ENCODE measurements at places on chromosomes 6 and 20.

DNA sequence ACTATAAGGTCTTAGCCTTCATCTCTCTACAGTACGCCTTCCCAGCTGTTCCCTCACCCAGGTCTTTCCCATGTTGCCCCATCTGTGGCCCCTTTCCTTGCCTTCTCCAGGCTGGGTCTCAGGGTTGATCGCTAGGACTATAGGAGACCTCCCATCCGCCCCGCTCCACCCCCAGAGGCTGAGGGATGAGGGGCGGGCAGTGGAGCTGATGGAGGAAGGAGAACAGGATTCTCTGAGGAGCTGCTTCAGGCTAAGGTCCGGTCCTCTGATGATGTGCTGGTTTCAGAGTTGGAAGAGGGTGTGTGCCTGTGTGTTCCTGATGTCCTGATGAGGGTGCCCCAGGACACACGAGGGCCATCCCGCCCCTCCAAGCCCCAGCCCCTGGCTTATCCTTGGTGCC is 154.8 kb upstream of the QKI start:
- no peak for DNase-seq

DNA sequence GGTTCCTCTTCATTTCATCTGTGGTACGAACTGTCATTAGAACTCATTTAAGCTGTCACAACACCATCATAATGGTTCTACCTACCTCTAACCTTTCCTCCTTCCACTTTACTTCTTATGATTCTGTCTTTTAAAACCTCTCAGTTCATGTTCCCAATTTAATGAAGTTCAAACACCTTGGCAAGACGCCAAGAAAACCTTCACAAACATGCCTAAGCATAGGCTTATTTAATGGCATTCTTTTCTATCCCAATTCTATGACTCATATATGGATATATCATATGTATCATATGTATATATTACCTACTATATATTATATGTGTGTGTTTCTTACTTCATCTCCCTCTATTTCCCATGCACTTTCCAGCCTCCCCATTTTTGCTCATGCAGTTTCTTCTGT is 283.4 kb upstream of the TBX18 start:
- DNase-seq, result no peak

DNA sequence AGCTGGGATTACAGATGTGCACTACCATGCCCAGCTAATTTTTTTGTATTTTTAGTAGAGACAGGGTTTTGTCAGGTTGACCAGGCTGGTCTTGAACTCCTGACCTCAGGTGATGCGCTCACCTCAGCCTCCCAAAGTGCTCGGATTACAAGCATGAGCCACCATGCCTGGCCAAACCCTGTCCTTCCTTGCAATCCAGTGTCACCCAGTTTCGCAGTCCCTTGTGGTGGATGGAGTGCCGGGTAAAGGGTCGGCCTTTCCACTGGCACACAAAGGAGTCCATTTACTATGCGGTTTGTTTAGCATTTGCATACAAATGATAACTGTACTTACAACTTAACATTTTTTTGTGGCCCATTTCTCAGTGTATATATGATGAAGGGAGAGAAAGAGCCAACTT is 99.3 kb upstream of the TIAM2 start:
- DNase-seq, result no peak

DNA sequence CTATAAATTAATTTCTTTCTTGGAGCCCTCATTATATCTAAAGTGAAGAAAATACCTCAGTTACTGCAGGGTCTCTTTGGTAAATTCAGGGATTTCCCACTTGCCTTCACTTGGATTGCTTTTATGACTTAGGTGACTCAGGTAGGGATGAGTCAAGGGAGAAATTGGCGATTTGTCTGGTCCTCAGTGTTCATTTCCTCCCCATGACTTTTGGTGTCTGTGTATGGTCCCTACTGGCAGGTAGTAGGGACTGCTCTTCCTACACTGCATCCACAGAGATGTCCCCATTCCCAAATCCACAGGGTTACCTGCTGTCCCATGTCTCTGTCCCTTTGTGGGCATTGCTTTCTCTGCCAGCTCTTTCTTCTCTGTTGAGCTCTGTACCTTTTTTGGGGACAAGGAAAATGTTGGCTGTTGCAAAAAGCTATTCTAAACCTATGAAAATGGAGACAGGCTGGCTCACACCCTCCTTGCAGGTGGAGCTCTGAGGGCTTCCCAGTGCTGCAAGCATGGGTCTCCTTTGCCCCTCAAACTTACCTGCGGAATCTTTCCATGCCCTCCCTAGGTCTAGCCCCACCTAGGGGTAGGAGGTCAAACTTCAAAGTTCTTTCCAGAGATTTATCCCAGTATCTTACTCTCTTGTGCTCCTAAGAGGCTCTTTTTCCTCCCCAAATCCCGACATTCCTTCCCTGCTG is 211.9 kb downstream of the ZNF217 start:
- DNase-seq, result no peak

GRCh38 chr6:141969201-141969600 is 163.5 kb upstream of the GJE1 start:
- DNase-seq, result no peak

DNA sequence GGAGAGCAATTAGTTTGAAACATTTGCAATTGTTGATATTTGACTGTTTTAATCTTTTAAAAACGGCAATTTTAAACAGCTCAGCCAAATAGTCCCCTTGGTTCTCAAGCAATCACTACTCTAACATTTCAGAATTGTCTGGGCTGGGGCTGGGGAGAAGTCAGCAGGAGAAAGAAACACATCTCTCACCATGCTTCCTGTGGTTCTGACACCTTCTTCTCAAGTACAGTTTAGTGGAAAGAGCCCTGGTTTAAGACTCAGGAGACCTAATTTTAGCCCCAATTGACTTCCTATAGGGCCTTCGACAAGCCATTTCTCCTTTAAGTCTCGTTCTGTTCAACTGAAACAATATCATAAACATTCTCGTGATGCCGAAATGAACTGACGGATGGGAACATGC is 168.4 kb upstream of the CDYL start:
- DNase-seq, result no peak

DNA sequence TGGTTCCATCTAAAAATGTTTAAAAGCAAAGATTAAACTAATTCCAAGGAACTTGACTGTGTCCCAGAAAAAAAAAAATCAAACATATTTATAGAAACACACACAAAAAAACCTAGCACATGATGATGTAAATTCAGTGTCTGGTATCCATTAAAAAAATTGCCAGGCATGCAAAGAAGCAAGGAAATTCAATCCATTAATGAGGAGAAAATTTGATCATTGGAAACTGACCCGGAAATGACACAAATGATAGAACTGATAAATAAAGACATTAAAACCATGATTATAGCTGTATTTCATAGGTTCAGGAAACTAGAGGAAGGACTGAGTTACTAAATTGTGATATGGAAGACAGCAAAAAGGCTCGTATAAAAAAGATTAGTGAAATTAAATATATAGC is 34.7 kb downstream of the PDYN start:
- no peak for DNase-seq

DNA sequence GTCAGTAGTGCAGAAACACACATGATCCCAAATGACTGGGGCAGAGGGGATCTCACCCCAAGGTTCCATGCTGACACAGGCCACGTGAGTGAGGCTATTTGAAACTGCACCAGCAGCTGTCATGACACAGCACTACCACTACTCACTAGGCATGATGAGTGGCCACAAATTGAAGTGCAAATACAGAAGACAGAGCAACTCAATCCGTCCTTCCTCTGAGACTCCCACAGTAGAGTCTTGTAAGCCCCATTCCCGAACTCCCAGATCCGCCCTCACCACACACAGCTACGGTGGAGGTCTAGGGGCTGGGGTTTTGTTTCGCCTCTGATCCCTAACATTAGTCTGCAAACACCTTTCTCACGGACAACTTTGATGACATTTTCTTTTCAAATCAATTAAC is 113.3 kb upstream of the NUP153 start:
- DNase-seq, result no peak

DNA sequence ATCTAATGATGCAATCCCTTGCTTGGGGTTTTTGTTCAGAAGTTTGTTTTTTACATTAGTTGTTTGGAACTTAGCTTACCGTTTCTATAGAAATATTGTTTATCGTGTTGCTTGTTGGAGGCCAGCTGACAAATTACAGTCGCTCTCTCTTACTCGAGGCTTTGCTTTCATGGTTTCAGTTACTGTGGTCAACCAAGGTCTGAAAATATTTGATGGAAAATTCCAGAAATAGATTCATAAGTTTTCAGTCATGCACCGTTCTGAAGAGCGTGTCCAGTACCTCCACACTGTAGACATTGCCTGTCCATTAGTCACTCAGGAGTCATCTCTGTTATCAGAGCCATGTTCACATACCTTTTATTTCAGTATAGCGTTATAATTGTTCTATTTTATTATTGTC is 47.9 kb downstream of the DEK start:
- no peak for DNase-seq

- no peak for DNase-seq
Observed at GRCh38 chr6:144785056-144785455, 499.9 kb downstream of the UTRN start.

- DNase-seq, result no peak
Observed at GRCh38 chr6:20684474-20684873, 150.2 kb downstream of the CDKAL1 start.

All from activated naive CD4-positive, alpha-beta T cell treated with anti-CD3 and anti-CD28 coated beads, Interleukin-2, amount 50 U/mL, for 16 hours (primary cell).